ENCODE measurements at places on chromosomes 3 and 15.
A peak's percentile ranks its signal among the peaks of the same experiment; 100 is the strongest.

- H3K36me3 ChIP-seq: no peaks in the 10 kb centered on the region
- no peaks in the 10 kb centered on the region for H3K27me3 ChIP-seq
- no peak overlapping the region for H3K4me3 ChIP-seq
- no peak for DNase-seq
These were observed 49.1 kb upstream of the CSPG4 start for GRCh38 chr15:75761446-75762356.

DNA sequence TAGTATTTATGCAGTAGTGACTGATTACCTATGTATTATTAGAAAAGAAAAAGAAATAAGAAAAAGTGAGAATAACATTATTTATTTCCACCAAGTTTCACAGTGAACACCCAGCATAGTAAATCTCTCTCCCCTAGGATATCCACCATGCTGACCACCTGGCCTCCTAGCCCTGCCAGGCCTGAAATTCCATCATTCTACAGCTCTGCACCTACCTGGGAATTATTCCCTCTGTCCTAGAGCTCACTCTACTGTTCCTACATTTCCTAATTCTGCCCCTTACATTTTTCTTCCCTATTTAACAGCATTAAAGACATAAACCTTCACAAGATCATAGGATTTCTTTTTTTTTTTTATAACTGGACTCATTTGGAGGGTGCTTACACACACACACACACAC lies 525.3 kb upstream of the PPP2R3A start:
- DNase-seq: no peak
- H3K27me3 ChIP-seq: no peaks in the 10 kb centered on the region
- no peaks in the 10 kb centered on the region for H3K4me1 ChIP-seq
- no peak overlapping the region for H3K27ac ChIP-seq
- no peak overlapping the region for H3K4me3 ChIP-seq
- H3K36me3 ChIP-seq: no peaks in the 10 kb centered on the region

- H3K4me1 ChIP-seq: no peaks in the 10 kb centered on the region
- no peak for DNase-seq
- H3K36me3 ChIP-seq: no peaks in the 10 kb centered on the region
- no peak overlapping the region for H3K4me3 ChIP-seq
- H3K27me3 ChIP-seq: no peaks in the 10 kb centered on the region
These were observed 52.3 kb upstream of the GALNT15 start for GRCh38 chr3:16122155-16122554.

DNA sequence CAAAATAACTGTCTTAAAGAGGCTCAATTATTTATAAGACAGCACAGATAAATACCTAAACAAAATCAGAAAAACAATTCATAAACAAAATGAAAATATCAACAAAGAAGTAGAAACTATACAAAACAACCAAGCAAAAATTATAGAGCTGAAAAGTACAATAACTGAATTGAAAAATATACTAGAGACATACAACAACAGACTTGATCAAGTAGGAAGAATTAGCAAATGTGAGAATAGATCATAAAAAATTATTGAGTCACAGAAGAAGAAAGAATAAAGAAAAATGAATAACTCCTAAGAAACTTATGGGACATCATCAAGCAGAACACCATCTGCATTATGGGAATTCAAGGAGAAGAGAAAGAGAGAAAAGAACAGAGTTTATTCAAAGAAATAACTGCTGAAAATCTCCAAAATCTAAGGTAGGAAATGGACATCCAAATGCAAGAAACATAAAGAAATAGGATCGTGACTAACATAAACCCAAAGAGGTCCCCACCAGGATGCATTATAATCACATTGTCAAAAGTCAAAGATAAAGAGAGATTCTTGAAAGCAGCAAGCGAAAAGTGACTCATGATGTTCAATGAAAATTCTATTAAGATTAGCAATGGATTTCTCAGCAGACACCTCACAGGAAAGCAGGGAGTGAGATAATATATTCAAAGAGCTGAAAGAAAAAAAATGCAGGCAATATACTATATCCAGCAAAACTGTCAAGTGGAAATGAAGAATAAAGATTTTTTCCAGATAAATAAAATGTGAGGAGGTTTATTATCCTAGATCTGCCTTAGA lies 85.9 kb downstream of the DCLK3 start:
- DNase-seq: no peak
- H3K27ac ChIP-seq: no peak overlapping the region
- no peaks in the 10 kb centered on the region for H3K36me3 ChIP-seq
- H3K4me3 ChIP-seq: no peak overlapping the region
- no peaks in the 10 kb centered on the region for H3K4me1 ChIP-seq

DNA sequence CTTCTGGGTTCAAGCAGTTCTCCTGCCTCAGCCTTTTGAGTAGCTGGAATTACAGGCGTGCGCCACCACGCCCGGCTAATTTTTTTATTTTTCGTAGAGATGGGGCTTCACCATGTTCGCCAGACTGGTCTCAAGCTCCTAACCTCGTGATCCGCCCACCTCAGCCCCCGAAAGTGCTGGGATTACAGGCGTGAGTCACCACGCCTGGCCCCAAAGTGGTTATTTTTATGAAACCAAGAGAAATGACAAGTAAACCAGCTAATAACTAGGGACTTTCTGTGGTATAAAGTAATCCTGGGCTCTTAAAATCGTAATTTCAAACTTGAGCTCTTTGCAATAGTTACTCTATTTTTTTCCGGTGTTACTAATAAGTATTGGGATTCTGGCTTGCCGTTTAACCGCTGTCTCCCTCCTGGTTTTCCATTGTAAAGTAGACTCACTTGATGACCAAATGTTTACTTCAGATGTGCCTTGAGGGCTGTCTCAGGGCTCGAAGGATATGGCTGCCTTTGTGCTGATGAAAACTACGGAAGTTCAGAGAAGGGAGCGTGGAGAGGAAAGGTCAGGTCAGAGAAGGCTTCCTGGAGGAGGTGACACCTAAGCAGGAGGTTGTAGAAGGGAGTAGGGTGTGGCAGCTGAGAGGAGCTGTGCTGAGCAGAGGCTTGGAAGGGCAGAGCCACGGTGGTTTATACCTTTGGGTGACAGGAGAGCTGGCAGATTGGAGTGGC lies 4.2 kb downstream of the ZSCAN2 start:
- H3K4me1 ChIP-seq: peaks cover 3% of the 10 kb centered on the region
- no peak overlapping the region for H3K4me3 ChIP-seq
- H3K36me3 ChIP-seq: no peaks in the 10 kb centered on the region
- H3K27ac ChIP-seq: no peak overlapping the region

DNA sequence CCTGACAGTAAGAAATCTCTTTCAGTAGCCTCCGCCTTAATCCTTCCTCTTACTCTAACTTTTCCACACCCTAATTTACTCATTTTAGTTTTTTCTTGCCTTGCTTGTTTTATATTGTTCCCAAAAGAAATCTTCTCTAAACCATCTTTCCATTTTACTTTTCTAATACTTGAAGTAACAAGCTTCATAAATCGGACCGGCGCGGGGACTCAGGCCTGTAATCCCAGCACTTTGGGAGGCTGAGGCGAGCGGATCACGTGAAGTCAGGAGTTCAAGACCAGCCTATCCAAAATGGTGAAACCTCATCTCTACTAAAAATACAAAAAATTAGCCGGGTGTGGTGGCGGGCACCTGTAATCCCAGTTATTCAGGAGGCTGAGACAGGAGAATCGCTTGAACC lies 17.3 kb downstream of the ZNF148 start:
- no peak for DNase-seq
- H3K4me1 ChIP-seq: peaks cover 3% of the 10 kb centered on the region
- H3K36me3 ChIP-seq: no peaks in the 10 kb centered on the region
- H3K27ac ChIP-seq: peak overlapping the region; percentile 64

- no peak overlapping the region for H3K4me3 ChIP-seq
- H3K4me1 ChIP-seq: no peaks in the 10 kb centered on the region
- no peak overlapping the region for H3K27ac ChIP-seq
- DNase-seq: no peak
- H3K36me3 ChIP-seq: no peaks in the 10 kb centered on the region
These were observed 26.6 kb upstream of the BLM start for GRCh38 chr15:90690585-90690984.

DNA sequence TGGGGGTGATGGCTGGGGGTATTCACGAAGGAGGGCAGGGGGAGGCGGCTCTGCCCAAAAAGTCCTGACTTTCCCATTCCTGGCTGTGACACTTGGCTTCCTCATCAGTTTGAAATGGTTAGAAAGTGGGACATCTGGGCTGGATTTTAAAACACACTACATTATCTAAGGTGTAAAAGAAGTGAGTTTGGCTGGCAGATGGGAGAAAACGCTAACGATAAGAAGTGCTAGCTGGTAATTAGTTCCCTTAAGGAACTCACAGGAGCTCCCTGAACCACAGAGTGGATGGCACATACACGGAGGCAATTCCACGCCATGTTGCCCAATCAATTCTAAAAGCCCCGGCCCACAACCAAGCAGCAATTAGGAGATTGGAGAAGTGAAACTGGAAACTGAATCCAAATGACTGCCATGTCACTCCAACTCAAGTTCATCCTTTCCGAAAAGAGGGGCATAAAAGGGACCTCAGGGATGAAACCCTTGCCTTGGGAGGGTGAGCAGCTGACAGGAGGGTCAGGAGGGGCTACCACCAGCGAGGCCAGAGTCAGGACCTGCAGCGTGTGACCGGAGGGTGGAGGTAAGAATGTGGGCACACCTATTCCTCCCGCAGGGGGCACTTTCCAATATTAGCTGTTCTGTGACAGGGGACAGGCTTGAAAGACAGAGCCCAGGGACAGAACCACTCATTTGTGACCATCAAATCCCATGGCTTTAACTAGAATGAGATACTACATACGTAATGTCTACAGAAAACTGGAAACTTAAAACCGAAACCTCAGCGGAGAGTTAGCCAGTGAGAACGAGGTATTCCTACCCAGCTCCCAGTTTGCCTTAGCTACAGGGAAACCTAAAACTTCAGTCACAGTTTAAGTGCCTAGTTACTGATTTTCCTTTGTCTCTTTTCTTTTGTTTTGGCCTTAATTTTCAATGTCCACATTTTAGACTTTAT lies 95.3 kb upstream of the OXTR start:
- no peaks in the 10 kb centered on the region for H3K27me3 ChIP-seq
- H3K27ac ChIP-seq: no peak overlapping the region
- no peaks in the 10 kb centered on the region for H3K36me3 ChIP-seq
- H3K4me1 ChIP-seq: no peaks in the 10 kb centered on the region
- DNase-seq: no peak
- no peak overlapping the region for H3K4me3 ChIP-seq

GRCh38 chr3:40718209-40718608 lies 193.4 kb downstream of the ZNF621 start:
- H3K4me3 ChIP-seq: no peak overlapping the region
- no peak for DNase-seq
- H3K27ac ChIP-seq: no peak overlapping the region
- H3K4me1 ChIP-seq: no peaks in the 10 kb centered on the region
- no peaks in the 10 kb centered on the region for H3K36me3 ChIP-seq
- H3K27me3 ChIP-seq: no peaks in the 10 kb centered on the region

DNA sequence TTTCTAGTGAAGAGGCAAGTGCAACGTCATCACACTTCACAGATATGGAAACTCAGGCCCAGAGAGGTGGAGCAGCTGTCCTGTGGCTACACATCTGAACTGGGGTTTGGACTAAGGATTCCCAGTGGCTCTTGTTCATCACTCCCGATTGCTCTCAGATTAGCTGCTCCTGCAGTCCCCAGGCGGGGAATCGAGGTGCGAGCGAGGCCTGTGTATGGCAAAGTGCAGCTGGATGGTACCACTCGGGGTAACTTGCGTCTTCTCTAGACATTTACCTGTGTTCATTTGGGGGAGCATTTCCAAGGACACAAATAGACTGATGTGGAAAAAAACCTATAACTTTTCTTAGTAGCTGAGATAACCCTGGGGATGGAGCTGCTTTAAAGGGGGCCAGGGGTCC lies 45.9 kb upstream of the TRPM1 start:
- no peak overlapping the region for H3K4me3 ChIP-seq
- no peaks in the 10 kb centered on the region for H3K27me3 ChIP-seq
- no peak for DNase-seq

DNA sequence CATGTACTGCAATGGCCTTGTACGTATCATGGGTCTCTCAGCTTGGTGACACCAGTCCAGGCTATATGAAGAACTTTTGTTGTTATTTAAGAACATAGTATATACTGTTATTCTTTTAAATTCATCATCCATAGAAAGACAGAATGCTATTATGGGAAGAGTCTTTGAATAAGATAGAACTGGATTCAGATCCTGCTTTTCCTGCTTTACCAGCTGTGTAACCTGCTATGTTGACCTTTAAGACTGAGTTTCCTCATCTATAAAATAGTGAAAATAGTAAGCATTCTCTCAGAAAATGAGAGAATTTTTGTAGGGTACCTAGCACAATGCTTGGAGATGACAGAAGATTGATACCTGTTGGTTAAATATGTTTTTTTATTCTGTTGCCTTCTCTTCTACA lies 204.1 kb upstream of the TBL1XR1 start:
- H3K36me3 ChIP-seq: no peaks in the 10 kb centered on the region
- no peak overlapping the region for H3K27ac ChIP-seq
- no peak overlapping the region for H3K4me3 ChIP-seq

GRCh38 chr3:71048948-71049347 lies 534.6 kb downstream of the FOXP1 start:
- H3K4me3 ChIP-seq: no peak overlapping the region
- peaks cover 23% of the 10 kb centered on the region for H3K4me1 ChIP-seq
- no peak overlapping the region for H3K27ac ChIP-seq
- no peaks in the 10 kb centered on the region for H3K36me3 ChIP-seq
- no peaks in the 10 kb centered on the region for H3K27me3 ChIP-seq

DNA sequence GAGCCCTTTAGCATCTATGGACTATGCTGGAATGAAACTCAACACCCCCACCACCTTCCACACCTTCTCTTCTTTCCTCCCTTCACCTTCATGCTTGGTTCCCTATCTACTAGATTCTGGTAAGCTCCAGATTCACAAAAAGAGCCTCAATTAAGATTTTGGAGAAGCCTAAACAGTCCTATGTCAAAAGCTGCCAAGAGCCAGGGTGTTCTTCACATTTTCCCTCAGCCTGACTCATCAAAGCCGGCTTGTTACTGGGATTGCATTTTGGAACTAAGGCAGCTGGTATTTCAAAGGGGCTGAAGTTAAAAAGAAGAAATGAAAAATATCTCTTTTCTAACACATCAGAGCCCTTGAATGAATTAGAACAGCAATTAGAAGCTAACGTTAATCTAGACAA lies 247.7 kb downstream of the MYRIP start:
- H3K27me3 ChIP-seq: no peaks in the 10 kb centered on the region
- H3K27ac ChIP-seq: no peak overlapping the region
- H3K4me3 ChIP-seq: no peak overlapping the region

DNA sequence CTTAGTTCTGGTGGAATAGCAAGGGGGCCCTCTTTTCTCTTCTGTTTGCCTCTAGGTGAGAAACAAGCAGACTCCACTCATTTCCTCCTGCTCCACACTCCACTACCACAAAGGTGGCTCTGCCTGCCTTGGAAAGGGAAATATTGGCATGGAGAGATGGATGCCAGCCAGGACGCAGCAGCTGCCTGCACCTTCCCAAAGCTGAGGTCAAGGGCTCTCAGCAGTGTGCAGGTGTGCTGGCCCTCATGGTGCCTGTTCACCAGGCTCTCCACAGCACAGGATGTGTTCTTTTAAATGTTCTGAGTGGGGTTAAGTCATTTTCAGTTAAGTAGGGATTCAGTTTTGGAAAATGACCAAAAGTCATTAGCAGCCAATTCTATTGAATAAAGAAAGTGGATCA lies 211.2 kb upstream of the STRIT1 start:
- DNase-seq: no peak
- H3K4me1 ChIP-seq: no peaks in the 10 kb centered on the region
- no peaks in the 10 kb centered on the region for H3K27me3 ChIP-seq
- H3K36me3 ChIP-seq: no peaks in the 10 kb centered on the region

Measured in ovary (tissue), 10 donors.